ENCODE measurements at places on chromosomes 2 and 18.
A peak's percentile ranks its signal among the peaks of the same experiment; 100 is the strongest.

DNA sequence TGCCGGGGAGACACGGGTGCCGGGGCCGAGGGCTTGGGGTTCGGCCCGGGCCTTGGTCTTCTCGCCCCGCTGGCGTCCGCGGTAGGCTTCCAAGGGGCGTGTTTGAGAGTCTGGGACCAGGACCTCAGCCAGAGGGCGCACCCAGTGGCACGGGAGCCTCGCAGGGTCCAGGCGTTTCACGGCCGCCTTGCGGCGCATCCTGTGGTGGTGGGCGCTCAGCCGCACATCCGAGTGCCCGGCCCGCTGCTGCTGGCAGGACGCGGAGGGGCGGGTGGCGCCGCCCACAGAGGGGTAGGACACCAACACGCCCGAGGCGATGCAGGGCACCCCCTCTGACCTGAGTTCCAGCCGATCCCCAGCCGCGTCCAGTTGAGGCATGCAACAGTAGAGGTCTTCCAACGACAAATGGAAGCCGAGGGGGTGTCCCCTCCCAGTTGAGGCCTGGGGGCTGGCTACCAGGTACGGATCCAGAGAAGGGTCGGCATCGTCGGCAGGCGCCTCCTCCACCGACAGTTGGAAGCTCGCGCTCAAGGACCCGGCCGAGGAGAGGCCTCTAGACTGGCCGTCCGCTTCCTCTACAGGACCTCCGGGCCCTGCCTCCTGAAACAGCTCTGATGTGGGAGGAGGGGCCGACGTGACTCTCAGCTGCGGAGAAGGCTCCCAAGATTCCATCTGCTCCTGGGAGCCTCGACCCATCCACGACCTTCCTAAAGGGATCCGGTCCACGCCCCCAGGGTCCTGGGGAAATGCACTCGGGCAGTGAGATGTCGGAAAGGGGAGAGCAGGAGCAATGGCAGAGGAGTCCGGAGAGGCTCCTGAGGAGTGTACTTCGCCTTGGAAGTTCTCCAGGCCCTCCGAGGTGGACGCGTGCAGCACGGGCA lies 6.3 kb downstream of the C2orf81 start:
- DNase-seq, result peak; percentile 21

DNA sequence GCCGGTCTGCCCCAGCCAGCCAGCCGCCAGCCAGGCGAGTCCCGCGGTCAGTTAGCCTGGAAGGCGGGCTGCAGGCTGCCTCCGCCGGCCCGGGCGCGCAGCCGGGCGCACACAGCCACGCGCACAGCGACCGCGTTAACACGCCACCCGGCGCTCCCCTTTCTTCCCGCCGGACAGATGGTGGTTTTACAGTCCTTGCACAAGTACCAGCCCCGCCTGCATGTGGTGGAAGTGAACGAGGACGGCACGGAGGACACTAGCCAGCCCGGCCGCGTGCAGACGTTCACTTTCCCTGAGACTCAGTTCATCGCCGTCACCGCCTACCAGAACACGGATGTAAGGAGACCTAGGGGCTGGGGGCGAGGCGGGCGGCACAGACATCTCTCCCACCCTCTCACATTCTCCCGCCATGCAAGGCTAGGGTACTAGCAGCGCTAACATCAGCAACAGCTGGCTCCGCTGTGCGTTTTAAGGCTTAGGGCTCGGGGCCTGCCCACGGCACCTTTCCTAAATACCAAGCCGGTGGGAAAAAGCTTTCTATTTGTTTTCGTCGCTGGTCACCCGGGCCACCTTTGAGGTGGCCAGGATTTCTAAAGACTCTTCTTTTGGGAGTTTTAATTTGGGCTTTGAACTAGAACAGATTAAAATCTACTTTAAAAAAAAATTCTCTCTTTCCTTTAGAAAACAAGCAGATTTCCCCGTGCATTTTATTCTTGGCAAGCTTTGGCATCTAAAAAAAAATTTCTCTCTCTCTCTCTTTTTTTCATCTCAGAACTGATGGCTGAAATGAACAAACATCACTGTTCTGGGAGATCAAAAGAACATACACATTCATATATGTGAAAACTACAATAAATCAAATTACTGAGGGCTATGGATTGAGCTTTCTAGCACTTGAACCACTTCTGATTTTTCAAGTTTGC lies 2.9 kb downstream of the TBR1 start:
- no peak for DNase-seq

DNA sequence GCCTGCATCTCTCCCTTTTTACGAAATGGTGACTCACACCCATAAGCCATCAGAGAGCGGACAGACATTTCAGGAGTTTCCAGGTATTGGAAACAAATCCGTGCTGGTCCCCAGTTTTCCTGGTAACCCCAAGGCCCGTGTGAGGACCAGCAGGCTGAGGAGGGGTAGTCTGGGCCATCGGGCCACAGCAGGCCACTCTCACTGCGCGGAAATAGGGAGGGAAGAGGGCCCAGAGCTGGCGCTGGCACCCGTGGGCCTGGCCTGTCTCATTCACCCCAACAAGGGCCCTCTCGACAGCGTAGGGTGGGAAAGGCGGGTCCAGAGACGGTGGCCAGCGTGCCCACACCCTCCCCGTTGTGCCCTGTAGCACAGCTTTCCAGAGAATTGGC lies 13.7 kb upstream of the FAHD2A start:
- no peak for DNase-seq

GRCh38 chr2:117936871-117937428 lies 76.9 kb downstream of the CCDC93 start:
- DNase-seq, result no peak

DNA sequence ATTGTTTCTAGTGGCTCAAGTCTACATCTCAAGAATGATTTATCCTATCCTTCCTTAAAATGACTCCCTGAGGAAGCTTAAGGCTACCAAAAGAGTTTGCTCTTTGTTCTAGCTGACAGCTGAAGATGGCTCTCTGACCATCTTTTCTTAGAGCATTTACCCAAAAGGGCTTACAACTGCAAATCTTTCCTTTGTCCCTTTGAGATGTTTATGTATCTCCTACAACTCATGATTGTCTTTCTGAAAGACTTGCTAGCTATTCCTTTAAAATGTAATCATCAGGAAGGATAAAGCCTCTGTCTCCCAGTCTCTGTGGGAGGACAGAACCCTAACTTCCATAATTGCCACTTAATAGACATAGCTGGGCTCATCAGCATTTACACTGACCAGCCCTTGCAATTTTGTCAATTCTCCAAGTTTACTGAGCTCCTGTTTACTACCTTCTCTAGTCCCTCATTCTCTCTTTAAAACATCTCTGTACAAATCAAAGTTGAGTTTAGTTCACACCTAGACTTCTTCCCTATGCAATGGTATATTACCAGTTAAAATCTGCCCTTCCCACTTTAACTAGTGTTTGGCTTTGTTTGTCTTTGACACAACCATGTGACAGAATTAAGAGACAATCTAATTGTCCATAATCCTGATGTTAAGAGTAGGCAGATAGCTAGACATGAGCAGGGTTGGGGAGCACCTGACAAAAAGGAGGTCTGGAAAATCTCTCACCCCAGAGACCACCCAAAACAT lies 188.2 kb downstream of the PTH2R start:
- DNase-seq, result no peak

DNA sequence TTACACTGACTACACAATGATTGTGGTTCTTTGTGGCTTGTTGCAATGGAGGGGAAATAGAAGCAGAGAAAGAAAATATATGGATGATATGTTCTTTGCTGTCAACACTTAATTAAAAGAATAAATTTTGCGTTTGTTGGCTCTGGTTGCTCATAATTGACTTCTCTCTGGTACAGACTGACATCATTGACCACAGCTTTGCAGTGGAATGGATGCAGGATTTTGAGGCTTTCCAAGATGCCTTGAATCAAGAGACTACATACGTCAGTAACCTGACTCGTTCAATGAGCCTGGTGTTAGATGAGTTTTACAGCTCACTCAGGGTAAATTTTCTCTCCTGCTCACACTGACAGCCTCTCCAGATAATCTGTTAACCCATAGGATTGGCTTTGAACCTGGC lies 9.9 kb downstream of the GPN1 start:
- no peak for DNase-seq

GRCh38 chr2:58039170-58039611 lies 7.4 kb upstream of the VRK2 start:
- DNase-seq, result peak; percentile 84

GRCh38 chr2:120179396-120179795 lies 43.8 kb downstream of the TMEM185B start:
- DNase-seq, result no peak

DNA sequence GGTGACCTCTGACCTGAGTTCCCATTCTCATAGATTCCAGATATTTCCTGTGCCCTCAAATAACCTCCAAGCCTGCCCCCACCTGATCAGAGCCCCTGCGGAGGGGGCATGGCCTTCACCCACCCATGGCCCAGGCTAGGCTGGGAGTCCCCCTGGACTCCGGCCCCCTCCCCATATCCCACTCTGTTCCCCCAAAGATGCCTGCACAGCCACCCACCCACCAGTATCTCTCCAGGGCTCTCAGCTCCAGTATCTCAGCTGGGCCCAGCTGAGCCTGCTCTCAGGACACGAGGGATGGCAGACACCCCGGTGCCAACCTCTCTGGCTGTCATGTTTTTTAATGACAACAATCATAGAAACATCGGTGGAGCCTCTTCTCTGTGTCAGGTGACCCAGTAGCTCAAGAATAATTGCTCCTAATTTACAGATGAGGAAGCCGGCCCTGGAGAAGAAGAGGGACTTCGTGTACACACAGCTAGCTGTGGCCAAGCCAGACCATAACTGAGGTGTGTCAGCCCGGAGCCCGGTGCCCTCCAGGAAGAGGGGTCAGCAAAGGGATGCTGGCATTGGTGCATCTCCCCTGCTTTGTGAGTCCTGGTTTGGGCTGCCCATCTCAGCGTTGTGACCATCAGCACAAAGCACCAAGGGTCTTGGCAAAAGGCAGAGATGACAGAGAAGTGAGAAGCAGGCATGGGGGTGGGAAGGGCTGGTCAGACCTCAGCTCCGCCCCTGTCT lies 84.4 kb downstream of the SDC1 start:
- DNase-seq, result no peak

- DNase-seq, result no peak
Measured at GRCh38 chr2:31008561-31009114, 129.6 kb downstream of the GALNT14 start.

DNA sequence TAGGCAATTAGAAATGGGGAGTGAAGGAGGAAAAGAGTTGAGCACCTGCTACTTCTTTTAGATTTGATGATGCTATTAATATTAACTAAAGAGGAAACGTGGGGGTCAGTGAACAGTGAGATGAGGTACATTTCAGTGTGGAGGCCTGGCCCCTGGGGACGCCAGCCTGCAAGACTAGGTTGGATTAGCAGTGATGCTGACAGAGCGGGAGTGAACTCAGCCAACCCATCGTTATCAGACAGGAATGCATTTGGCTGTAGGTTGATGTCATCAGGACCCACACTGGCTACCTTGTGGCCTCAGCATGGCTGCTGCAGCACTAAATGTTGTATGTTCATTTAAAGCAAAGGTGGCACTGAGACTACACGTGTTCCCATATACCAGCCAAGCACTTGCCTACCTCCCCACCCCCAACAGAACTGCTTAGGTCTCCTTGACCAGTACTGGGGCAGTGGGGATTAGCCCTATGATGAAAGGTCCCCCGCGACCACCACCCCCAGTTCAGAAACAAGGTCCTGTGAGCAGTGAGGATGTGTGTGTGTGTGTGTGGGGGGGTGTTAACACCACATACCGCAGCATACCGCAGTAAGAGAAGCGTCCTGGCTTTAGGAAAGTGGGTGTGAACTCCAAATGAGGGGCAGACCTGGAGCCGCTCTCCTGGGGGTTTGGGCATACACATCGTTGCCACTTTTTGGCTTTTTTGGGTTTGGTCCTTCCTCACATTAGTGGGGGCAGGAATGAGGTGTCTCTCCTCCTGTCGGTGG lies 26.0 kb downstream of the DGKD start:
- DNase-seq, result no peak

DNA sequence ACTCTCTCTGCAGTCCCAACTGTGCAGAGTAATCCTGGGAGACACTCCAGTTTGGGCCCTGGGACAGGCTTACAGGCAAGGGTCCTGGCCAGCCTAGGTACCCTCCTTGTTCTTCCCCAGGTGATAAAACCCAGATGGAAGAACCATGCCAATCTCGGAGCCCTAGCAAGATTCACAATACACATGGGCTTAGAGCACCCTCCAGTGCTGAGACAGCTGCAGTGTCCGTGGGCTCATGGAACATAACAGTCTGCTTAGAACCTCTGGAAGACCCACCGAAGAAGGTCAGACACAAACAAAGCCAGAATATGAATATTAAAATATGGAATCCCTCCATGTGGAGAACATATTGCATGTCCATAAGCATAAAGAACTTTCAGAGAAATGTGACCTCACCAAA lies 568.1 kb downstream of the KCNJ3 start:
- DNase-seq, result no peak

DNA sequence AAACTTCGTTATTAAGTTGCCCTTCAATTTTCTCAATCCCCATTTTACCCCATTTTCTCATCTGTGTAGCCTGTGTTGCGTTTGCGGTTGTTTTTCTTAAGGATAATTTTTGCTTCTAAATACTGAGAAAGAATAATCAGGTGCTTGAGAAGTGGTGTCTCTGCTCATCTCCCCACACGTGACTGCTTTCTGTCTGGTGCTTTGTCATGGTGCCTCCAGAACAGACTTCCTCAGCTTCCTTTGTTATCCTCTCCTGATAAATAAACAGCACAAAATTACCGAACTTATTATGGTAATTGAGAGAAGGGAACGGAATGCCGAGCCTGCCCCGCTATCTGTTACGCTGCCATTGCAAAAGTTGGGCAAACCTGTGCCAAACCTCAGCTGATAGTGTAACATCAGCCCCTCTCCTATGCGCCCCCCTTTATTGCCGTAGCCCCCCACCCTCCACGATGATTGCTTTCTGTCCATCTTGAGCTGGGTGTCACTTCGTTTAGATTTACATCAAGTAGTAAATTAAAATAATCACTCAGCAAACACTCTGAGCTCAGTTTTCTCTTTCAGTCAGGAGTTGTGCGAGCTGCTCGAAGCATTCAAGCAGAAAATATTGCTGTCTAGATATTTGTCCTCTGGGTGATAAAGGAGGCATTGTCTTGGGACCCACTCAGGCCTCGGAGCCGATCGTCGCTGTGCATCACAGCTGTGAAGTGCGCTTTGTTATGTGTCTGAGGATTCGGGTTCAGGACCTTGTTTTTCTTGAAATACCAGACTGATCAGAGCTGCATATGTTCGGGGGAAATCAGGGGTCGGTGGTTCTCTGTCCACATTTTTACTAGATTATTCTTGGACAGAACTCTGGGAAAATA lies 1008.5 kb upstream of the FANCL start:
- no peak for DNase-seq

DNA sequence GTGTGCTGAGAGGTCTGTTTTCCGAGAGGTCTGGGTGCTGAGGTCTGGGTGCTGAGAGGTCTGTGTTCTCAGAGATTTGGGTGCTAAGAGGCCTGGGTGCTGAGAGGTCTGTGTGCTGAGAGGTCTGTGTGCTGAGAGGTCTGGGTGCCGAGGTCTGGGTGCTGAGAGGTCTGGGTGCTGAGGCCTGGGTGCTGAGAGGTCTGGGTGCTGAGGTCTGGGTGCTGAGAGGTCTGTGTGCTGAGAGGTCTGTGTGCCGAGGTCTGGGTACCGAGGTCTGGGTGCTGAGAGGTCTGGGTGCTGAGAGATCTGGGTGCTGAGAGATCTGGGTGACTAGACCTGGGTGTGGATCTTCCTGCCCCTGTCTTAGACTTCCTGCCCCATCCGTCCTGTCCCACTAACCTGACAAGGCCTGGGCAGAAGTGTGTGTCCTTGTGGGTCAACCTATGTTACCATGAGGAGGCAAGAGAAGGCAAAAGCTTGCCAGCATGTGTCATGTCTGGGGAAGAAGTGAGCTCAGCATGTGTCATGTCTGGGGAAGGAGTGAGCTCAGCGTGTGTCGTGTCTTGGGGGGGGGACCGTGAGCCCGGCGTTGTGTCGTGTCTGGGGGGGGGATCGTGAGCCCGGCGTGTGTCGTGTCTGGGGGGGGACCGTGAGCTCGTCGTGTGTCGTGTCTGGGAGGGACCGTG lies 69.3 kb downstream of the KCNG2 start:
- DNase-seq, result no peak
